NCI-H510A (cell line): ENCODE measurements at places on chromosomes 13 and 19.

DNA sequence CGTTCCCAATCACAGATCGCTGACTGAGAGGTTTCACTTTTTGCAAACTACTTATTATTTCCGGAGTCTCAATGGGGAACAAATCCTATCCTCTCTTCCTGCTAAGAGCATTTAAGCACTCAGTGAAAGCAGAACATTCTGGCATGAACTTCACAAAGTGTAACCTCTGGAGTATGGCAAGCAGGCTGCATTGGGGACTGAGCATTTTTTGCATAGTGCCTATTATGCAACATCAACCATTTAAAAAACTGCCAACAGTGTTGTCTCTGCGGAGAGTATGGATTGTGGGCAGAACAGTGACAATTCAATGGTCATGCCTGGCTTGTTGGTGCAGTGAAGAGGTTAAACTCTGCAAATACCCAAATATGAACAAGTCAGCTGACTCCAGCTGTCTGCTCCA is 484.6 kb downstream of the OLFM4 start:
- no peak for DNase-seq

DNA sequence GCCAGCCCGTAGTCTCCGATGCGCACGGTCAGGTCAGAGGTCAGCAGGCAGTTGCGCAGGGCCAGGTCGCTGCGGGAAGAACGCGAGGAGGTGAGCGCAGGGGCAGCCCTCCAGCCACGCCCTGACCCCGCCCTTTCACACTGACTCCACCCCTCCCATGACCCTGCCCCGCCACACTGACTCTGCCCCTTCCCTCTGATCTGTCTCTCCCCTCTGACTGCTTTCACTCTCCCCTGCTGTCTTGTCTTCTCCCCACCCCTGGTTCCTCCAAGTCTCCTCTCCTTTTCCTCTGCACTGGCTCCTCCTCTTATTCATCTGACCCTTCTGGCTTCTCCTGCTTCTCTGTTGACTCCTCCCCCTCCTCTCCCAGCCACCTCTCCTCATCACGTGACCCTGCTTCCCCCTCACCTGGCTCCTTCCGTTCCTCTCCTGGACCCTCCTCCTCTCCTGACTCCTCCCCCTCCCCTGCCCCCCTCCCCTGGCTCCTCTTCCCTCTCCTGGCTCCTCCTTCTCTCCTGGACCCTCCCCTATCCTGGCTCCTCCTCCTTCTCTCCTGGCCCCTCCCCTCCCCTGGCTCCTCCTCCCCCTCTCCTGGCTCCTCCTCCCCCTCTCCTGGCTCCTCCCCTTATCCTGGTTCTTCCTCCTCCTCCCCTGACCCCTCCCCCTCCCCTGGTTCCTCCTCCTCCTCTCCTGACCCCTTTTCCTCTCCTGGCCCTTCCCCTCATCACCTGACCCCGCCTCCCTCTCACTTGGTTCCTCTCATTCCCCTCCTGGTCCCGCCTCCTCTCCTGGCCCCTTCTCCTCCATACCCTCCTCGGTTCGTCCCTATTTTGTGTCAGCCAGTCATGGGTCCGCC is 9.9 kb downstream of the LMTK3 start:
- DNase-seq = peak; percentile 46

DNA sequence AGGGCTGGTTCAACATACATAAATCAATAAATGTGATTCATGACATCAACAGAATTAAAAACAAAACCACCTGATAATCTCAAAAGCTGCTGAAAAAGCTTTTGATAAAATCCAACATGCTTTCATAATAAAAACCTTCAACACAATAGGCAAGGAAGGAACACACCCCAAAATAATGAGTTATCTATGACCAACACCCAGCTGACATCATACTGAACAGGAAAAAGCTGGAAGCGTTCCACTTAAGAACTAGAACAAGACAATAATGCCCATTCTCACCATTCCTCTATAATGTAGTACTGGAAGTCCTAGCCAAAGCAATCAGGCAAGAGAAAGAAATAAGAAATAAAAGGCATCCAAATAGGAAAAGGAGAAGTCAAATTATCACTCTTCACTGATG is 116.2 kb upstream of the FREM2 start:
- DNase-seq = no peak

DNA sequence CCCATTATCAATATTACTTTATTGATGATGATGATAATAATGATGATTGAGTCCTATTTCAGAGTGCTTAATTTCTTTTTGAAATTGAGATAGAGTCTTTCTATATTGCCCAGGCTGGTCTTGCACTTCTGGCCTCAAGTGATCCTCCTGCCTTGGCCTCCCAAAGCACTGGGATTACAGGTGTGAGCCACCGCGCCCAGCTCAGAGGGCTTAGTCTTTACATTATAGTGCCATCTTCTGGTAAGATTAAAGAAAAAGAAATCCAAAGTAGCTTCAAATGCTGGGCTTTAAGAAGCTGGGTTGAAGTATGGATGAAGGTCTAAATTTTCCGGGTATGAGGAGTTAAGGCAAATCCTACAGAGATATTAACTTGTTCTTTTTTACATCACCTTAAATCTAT is 3.4 kb upstream of the ZNF333 start:
- no peak for DNase-seq

- no peak for DNase-seq
Measured at GRCh38 chr13:50519866-50520265, 323.6 kb downstream of the DLEU7 start.
